Bone marrow (tissue), 2 donors: ENCODE measurements at places on chromosomes 2 and 18.

DNA sequence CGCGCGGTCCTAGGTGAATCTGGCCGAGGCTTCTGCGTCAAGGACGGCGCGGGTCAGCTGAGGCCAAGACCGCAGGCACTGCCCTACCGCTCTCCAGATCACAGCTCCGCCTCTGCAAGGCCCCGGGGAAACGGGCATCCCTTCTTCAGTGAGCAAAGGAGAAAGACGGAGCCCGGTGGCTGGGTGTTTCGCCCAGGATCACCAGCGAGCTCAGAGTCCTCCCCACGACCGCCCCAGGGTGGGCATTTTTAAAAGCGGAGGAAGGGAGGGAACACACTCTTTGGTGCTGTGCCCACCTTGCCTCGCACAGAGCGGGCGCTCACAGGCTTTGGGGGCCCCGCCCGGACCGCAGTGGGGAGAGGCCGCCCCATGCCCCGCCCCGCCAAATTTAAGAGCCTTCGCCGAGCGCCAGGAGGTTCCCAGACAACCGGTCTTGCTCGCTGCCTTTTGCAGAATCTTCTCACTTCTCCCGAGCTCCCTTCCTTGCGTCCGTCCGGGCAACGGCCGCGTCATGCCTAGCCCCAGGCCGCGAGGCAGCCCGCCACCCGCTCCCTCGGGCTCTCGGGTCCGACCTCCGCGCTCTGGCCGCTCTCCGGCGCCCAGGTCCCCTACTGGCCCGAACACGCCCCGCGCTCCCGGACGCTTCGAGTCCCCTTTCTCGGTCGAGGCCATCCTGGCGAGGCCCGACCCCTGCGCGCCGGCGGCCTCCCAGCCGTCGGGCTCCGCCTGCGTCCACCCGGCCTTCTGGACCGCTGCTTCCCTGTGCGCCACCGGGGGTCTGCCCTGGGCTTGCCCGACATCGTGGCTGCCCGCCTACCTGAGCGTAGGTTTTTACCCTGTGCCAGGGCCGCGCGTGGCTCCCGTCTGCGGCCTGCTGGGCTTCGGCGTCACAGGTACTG lies at the start of gene NOTO:
TSS of gene NOTO (plus strand) at position 419 of the 899 bp plus-strand sequence. CDS start at position 512, 93 bp downstream.
- no peak for DNase-seq

- no peak for DNase-seq
Observed at GRCh38 chr2:161119483-161119882, 40.7 kb upstream of the TANK start.

GRCh38 chr2:199509403-199509802 lies 51.7 kb upstream of the SATB2 start:
- no peak for DNase-seq

- DNase-seq = no peak
Observed at GRCh38 chr2:203853271-203853670, 14.3 kb upstream of the CTLA4 start.

- DNase-seq = no peak
Observed at GRCh38 chr2:183248866-183249567, 124.8 kb downstream of the NUP35 start.

- no peak for DNase-seq
Observed at GRCh38 chr18:32907648-32908423, 135.0 kb upstream of the KLHL14 start.

GRCh38 chr2:20363578-20363977 lies 12.9 kb upstream of the PUM2 start:
- no peak for DNase-seq

DNA sequence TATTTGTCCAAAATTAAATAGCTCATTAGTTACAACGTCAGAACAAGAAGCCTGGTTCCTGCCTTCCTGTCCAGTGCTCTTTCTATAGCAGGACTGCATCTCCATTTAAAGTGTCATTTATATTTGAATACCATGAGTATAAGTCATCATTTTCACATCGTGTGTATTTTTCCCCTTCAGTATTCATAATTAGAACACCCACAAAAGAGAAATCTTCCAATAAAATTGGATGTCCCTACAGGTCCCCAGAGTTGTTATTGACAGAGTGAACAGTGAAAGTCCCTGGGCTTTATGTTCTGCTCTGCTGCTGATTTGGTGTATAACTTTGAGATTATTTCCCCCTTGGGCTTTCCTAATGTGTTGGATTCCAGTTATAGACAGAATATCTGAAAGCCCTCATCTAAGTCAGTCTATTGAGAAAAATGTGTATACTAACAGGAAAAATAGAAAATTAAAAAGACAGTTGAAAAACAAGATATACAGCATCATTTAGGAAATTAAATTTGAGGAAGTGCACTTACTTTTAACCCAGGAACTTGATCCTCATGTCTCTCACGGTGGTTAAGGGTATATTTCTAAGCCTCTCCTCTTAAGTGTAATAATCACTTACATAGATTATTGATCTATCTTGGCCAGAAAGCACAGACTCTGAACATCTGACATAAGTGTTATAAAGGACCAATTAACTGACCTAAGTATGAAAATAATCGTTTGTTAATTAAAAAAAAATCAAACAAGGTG lies 15.2 kb upstream of the REV1 start:
- no peak for DNase-seq

- DNase-seq = no peak
Observed at GRCh38 chr2:696463-696862, 19.3 kb upstream of the TMEM18 start.

DNA sequence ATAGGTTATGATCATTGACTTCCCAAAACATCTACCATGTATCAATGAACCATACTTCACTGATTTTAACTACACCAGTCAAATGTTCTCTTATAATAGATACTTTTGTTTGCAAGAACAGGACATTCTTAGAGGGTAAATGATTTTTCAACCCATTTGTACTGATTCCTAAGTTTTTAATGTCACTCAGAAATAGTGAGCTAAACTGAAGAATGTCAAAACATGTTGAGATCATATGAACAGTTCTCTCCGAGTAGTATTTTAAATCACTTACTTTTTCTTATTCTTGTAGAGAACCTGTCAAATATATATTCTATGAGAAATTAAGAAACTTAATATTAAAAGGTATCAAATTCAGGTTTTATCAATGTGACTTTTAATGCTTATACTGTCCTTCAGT lies 1362.9 kb upstream of the SLC39A10 start:
- no peak for DNase-seq

DNA sequence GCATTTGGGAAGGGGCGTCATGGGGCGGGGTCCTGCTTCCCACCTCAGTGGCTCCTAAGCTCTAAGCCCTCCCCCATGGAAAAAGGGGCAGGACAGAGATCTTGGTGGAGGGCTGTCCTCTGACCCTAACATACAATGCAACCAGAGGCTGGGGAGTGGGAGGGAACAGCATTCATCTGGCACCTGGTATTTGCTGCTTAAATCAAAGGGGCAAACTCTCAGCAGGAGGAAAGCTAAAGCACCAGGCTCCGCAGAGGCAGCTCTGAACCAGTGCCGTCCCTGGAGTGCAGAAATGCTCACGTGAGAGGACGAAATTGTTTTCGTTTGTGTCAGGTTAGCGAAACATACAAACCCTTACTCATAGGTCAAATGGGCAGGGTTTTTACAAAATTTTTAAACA lies 92.7 kb upstream of the PXDN start:
- no peak for DNase-seq

- no peak for DNase-seq
Observed at GRCh38 chr2:54728669-54729120, 5.2 kb downstream of the EML6 start.

DNA sequence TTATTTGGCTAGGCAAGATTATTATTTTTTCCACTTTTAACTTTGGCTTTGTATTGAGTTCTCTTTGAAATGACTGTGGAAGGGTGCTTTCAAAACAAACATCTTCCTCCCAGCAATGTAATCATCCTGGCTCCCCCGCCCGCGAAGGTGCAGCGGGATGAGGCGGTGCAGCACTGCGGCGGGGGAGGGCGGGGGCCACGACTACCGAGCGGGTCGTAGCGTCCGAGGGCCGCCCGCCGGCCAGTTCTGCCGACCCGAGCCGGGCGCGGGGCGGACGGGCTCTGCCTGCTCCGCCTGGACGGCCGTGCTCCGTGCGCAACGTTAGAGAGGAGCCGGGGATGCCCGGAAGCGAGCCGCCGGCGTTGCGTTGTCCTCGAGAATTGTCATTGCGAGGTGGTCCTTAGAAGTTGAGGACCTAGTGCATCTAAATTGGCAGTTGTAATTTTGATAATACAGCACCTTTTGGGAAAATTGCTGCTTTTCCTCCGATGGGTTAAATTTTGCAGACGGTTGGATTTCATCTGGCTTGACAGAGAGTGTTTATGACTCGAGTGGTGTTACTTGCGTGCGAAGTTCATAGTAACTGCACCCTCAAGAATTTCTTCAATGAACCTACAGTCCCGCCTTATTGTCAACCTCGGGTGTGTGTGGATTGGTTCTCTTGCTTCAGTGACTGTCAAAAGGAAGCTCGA lies 1.1 kb downstream of the EPC2 start:
- DNase-seq = peak; percentile 91

DNA sequence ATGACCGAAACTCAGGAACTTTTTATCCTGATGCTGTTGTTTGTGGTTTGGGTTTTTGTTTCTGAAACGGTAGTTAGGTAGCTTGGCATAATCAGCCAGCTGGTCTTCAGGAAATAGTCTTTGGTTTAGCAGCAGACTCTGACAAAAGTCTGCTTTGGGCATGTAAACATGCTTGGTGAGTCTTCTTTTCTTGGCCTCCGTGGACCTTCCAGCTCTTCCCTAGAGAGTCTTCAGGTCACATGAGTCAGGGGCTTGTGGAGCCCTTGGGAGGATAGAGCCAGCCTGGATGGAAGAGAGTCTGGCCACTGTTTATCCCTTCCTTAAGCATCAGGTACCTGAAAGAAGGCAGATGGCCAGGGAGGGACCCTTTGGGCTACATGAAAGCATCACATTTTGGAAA lies 154.5 kb downstream of the MGAT5 start:
- no peak for DNase-seq

DNA sequence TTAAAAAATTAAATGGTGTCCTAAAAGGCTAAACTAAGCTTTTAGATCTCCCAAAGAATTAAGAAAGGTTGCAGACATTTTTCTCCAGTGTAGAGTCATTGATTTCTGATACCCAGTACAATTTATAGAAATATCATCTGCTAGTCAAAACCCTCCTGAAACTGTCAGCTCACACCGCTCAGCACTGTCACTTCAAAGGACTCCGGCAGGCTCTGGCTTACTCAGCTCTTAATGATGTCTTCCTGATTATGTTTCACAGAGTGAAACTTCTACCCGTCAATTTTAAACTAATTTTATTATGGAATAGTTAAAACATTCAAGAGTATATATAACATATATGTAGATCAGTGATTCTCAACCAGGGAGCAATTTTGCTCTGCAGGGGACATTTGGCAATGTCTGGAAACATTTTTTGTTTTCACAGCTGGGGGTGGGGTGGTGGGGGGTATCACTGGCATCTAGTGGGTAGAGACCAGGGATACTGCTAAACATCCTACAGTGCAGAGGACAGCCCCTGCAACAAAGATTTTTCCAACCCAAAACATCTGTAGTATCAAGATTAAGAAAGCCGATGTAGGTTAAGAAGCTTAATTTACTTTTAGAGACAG lies 31.6 kb downstream of the CDK15 start:
- DNase-seq = no peak

DNA sequence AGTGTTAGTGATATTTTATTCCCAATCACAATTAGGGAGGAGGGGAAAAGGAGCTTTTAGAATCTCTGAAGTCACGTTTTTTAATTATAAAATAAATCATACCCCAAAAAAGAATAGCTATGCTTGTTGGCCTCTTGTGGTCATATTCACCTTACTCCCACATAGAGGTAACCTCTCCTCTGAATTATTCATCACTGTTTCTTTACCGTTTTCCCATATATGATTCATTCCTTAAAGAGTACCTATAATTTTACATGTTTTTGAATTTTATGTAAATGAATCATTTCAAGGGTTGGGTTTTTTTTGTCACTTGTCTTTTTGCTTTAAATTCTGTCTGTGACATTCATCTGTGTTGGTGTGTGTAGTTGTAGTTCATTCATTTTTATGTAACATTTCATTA lies 110.6 kb upstream of the CD302 start:
- DNase-seq = no peak

DNA sequence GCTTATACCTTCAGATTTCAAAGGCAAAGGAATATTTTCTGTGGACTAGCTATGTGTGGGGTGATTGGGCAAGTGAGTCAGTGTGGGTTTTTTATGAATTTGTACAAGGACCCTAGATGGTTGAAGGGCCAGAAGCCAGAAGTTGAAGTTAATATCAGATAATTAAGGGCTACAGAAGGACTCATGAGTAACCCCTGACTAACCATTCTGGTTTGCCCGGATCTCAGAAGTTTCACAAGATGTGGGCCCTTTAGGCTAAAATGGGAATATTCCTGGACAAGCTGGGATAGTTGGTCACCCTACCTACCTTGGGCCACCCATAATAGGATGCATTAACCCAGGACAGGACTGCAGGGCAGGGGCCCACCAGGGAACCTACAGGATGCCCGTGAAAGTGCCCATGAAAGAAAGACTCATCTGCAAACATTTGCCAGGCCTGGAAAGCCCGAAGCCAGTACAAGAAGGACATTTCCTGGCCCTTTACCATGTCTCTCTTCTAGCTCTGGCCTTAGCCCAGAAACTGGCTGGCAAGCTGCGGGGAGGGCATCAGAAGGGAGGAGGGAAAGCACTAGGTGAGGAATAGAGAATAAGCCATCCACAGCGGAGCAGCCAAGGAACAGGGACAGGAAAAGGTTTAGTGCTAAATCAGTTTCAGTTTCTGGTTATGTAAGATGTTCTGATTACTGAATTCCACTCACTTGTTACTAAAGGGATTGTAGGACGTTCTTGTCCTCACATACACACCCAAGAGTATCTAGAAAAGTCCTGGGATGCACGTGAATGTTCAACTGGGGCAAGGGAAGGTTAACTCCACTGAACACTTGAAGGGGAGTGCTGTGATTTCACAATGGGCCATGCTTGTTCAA lies 33.6 kb downstream of the GCG start:
- DNase-seq = no peak

- no peak for DNase-seq
Observed at GRCh38 chr2:141929331-141930252, 201.2 kb downstream of the LRP1B start.

DNA sequence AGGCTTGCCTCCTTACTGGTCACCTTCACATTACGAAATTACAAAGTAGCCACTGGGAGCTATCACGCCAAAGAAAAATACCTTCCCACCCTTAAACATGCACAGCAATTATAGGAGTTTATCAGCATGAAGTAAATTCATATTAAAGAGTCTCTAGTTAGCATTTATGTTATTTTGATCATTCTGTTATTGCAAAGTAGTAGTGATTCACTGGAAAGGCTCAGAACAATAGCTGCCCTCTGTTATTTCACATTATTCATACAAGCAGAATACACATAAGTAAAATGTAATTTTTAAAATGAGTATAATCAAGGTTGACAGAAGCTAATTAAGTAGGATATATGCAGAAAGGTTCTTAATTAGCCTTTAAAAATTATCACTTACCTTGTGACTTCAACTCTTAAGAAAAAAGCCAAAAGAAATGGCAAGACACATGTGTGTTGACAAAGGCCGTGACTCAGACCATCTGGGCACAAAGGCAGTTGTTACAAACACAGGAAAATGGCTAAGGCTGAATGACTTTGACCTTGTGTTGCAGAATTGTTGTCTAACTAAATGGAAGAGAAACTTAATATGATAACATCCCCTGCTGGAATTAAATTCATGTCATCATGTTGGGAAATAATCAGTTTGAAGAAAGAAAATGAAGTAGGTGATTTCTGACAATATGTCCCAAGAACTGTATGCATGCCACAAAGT lies 108.3 kb downstream of the ARL6IP6 start:
- no peak for DNase-seq
